Islet precursor cell (in vitro differentiated cells): ENCODE measurements at places on chromosomes 13 and 19.

GRCh38 chr19:33349319-33350289 is 23.9 kb upstream of the CEBPG start:
- no peak for DNase-seq

- DNase-seq, result peak; percentile 50
These were observed 35.9 kb upstream of the ZSCAN5A start for GRCh38 chr19:56350416-56351045.

- DNase-seq, result peak; percentile 89
These were observed 14.0 kb upstream of the ATP8B3 start for GRCh38 chr19:1825909-1826556.

- no peak for DNase-seq
These were observed 413.1 kb downstream of the KCNRG start for GRCh38 chr13:50428183-50428877.

DNA sequence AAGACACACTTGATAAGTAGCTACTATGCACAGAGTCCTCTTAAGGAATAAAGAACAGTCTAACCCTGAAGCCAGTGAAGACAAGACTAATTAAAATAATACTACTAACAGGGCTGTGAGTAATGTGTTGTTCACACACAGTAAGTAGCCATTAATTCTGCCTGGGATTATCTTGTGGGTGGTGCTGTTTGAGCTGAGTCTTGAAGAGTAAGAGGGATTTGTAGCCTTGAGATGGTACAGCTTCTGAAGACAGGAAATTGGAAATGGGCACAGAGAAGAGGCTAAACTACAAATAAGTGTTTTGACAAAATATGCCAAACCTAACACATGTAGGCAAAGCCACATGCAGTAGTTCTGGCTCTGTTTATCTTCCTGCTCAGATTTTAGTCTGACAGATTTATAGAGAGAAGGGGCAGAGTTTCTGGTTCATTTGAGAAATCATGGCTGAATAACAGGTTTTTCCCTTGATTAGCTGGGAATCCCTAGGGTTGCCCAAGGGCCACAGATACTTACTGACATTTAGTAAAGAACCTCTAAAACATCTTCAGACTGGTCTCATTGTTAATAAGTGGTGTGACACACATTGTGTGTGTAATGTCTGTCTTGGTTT is 38.0 kb downstream of the ITGBL1 start:
- no peak for DNase-seq
